ENCODE measurements at places on chromosomes 1 and 21.

- DNase-seq, result no peak
Observed at GRCh38 chr1:203378556-203379245, 27.8 kb upstream of the FMOD start.

DNA sequence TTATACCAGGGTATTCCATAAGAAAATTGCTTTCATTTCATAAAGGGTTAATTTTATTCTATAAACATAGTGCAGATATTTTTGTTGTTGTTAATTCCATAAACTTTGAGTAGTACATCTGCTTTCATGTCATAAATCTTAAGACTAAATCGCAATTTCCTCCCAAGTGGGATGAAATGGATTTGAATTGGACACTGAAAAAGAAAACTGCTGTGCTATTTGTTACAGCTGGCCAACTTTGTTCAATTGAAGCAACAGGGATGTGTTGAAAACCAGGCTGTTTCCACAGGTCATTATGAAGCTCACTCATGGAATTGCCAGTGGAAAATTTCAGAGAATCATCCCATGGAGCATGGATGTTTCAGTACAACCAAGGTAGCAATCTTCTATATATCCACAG lies 252.5 kb upstream of the RGS18 start:
- no peak for DNase-seq

GRCh38 chr1:228224198-228225164 lies 16.6 kb downstream of the OBSCN start:
- DNase-seq, result no peak

- DNase-seq, result no peak
Observed at GRCh38 chr1:39995973-39996393, 41.0 kb downstream of the MFSD2A start.

DNA sequence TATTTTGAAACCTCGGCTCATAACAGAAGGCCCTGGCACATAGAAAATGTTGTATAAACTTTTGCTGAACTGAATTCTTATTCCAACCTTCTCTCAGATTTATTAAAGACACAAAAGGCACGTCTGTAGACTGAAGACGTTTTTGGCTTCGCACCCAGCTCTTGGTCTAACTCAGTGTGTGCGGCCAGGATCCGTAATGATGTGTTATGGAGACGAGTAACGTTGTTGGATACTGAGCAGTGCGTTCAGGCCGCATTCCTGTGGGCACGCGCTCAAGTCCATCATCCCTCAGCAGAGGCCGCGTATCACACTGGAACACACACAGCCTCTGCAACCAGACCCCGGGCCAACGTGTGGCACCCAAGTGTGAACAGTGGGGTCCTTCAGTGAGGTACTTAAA lies 154.8 kb upstream of the RAB4A start:
- DNase-seq, result no peak

DNA sequence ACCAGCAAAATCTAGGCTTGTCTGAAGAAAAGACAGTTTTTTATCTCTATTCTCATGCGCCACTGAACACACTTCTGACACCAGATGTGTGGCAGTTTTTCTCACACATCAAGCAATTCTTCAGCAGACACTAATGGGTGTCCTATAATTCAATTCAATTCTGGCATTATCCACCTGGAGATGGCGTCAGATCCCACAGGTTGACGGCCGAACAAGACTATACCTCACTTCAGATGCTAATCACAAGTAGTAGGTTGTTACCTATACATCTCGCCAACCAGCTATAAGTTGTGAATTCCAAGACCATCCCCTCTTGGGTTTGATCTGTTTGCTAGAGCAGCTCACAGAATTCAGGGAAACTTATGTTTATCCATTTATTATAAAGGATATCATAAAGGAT lies 89.9 kb upstream of the ARTN start:
- no peak for DNase-seq

All from AG09319 (cell line).